ENCODE measurements at places on chromosomes 2 and 18.

- DNase-seq, result peak; percentile 61
Measured at GRCh38 chr2:172972005-172972619, 103.5 kb upstream of the MAP3K20 start.

DNA sequence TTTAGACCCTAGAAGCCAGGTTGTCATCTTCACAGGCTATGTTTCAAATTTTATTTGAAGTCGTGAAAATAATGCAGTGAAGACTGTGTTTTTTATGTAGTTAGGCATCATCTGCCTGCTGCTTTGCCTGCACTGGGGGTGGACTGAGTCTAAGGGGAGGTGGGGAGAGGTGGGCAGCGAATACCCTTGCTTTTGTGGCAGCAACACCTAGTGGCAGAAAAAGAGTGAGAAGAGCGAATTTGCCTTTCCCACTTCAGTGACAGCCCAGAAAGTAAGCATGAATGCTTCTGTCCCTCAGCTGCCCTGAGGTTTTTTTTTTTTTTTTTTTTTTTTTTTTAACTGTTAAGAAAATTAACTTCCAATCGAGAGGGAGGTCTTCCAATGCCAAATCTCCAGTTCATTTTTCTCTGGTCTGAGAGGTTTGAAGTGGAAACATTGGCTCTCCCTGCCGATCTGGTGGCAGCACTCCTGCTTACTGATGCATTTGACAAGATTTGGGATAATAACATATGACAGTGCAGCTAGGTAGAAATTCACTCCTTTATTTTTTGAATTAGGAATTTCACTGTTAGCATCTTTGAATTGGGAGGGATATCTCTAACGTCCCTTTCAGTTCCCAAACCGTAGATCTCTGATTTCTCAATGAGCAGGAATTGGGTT lies 60.3 kb upstream of the LYPD6B start:
- no peak for DNase-seq

GRCh38 chr2:5915881-5916310 lies 223.7 kb downstream of the SOX11 start:
- DNase-seq, result peak; percentile 17

- no peak for DNase-seq
Measured at GRCh38 chr2:63741884-63742579, 99.7 kb upstream of the UGP2 start.

DNA sequence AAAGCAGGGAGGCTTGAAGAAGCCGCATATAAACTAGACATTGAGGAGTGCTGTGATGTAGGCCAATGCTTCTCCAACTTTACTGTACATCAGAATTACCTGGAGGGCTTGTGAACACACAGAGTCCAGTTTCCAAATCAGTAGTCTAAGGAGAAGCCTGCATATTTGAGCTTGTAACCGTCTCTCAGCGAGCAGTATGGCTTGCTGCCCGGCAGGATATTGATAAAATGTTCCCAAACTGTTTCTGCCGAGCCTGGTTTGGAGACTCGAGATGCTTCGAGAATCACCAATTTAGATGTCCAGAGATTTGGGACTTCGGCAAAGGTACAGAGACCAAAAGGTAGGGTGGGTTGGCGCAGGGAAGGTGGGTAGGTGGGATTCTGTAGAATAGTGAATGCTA lies 11.0 kb upstream of the RAB31 start:
- no peak for DNase-seq

DNA sequence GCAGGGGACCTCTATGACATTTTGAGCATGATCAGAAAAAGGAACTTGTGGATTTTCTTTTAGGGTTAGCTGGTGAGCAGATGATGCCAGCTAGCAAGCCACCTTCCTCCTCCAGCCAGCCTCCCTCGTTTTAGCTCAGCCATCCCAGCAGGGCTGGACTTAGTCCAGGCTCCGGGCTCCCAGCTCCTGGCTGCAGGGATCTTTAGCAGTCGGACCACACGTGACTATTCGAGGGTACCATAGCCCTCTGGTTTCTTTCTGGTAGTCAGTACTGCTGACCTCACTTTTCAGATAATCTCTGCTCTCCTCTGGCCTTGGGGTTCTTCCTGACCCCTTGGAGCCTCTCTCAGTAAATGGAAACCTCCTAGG lies 31.8 kb downstream of the NCK2 start:
- DNase-seq, result no peak

- no peak for DNase-seq
Measured at GRCh38 chr2:147989102-147989501, 31.4 kb downstream of the ORC4 start.

- no peak for DNase-seq
Measured at GRCh38 chr2:98149333-98149697, 62.3 kb downstream of the VWA3B start.

DNA sequence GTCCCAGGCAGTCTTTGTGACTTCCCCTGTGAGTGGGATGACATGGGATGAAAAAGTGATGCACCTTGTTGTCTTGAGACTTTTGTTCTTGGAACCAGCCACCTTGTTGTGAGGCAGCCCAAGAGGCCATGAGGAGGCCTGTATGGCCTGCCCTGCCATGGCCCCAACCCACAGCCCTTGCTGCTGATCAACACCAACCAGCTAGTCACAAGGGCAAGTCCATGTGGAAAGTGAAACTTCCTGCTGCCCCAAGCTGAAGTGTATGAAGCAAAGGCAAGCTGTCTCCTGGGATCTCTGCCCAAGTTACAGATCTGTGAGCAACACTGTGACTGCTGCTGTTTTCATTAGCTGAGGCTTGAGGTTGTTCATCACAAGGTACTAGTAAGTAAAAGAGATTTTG lies 21.6 kb downstream of the TMEM18 start:
- no peak for DNase-seq

DNA sequence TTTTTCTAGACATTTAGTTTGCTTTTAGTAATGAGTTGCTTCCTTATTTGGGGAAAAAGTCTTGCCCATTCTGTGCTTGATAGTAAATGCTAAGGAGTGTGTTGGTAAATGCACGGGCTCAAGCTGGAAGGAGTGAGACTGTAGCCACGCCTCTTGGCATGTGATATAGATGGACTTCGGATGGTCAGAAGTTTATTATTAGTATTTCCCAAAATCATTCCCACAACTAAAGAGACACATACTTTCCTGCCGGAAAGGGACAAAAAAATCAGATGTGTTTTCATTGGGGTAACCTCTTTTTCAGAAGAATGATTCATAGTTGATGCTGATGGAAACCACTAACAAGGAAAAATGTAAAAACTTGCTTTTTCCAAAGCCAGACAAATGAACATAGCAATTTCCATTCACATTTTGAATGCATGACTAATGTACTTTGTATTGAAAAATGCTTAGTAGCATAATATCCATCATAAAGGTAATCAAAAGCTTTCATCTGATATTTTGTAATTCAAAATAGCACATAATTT lies 133.2 kb downstream of the ZNF532 start:
- DNase-seq, result no peak

DNA sequence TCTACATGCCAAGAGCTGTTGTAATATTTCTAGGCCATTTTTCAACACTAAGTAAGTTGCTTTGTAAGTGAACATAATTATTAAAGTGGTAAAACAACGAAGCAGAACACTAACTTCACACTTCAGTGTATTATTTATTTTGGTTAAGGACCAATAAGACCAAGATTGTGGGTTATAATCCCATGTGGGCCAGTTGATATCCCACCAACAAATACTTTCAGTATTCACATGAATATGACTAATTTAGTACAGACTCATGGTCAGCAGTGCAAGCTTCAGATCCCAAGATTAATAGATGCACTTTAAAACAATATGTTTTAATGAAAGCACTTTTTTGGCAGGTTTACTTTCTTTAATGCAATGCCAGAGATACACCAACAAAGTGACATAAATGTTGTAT lies 154.3 kb downstream of the LCLAT1 start:
- no peak for DNase-seq

GRCh38 chr18:32879497-32879896 lies 106.7 kb upstream of the KLHL14 start:
- no peak for DNase-seq

- no peak for DNase-seq
Measured at GRCh38 chr2:101873543-101873942, 118.2 kb upstream of the IL1R2 start.

DNA sequence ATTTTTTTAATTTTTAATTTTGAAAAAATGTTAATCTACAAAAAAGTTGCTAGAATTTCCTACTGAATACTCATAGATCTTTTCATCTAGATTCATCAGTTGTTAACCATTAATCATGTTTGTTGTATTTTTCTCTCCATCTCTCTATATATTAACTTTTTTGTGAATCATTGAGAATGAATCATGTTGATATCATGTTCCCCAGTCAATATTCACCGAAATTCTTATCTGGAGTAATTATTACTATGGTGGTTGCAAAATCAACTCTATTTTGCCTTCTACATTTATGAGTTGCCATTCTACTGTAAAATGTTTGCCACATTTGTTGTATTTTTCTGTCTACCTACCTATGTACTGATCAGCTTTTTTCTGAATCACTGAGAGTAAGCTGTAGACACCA lies 154.0 kb downstream of the SPP2 start:
- DNase-seq, result no peak

DNA sequence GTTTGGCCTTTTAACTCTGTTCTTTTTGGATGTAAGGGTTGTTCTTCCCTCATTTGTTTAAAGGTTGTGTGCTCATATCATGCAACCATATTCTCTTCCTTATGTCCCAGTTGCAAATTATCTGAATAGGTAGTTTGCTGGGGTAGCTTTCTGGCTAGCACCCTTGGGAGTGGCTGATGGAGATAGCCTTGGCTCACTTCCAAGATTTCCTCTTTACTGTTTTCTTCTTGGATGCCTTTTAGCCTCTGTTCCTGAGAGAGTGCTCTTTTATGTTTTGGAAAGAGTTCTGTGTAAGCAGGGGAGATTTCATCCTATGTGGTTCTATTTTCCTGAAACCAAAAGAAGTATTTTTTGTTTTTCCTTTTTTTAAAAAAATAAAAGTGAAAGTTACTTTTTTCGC lies 25.4 kb downstream of the USP14 start:
- DNase-seq, result no peak

GRCh38 chr2:61210332-61210981 lies 48.5 kb downstream of the C2orf74 start:
- no peak for DNase-seq

DNA sequence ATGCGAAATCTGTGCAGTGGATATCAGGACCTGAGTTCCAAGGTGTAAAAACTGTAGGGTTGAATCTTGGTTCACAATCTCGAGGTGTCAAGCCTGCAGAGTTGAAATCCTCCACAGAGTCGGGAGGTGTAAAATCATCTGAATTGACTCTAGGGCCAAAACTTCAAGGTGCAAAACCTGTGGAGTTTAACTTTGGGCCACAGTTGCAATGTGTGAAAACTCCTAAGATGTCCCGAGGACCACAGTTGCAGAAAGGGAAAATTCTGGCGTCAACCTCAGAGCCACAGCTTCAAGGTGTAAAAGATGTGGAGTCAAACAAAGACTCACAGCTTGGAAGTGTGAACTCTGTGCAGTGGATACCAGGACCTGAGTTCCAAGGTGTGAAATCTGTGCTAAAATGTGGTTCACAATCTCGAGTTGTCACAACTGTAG lies 9.8 kb upstream of the ZNF512 start:
- no peak for DNase-seq

DNA sequence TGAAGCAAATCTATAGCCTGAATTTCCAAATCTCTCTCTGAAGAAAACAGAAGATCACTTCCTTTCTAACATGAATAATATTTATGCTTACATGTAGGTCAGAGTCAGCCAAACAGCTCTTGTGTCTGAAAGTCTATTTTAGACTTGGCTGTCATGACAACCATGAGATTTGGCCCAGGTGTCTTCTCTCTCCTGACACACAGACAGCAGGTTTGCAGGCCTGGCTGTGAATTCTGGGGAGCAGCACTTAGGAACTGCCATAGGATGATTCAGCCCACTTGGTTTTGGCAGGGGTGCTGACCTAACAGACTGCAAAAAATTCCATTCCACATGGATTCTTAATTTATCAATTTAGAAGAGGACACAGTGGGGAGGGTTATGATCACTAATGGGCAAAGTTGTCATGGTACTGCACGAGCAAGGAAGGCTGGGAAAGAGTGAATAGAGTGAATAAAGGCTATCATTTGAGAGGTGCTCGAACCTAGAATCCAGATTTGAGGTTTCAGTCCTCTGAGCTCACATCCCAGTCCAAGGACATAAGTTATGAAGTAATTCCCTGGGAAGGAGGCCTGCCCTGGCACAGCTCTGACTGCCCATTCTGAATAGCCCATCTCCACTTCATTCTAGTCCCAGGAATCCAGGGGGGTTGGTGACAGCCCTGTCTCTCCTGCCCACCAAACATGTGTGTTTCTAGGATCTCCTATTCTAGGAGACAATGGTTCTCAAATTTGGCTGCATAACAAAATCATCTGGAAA lies 453.9 kb upstream of the TRIB2 start:
- DNase-seq, result no peak

DNA sequence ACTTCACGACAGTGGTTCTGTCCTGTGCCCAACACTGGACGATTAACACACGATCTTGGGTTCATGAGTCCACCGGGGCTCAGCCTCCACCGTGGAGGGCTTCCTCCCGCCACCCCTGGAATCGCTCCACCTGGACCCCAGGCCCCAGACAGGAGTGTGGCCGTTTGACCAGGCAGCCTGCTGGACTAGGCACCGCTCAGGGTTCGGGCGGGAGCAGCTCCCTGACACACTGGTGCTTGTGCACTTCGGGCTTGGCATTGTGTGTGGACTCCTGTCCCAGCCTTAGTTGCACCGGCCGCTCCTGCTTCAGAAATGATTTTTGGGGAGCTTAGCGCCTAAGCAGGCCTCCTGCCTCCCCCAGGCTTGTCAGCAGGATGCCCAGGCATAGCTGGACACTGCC lies 617.4 kb upstream of the SALL3 start:
- DNase-seq, result no peak

GRCh38 chr2:144325086-144325485 lies 194.8 kb downstream of the ZEB2 start:
- peak; percentile 50 for DNase-seq

DNA sequence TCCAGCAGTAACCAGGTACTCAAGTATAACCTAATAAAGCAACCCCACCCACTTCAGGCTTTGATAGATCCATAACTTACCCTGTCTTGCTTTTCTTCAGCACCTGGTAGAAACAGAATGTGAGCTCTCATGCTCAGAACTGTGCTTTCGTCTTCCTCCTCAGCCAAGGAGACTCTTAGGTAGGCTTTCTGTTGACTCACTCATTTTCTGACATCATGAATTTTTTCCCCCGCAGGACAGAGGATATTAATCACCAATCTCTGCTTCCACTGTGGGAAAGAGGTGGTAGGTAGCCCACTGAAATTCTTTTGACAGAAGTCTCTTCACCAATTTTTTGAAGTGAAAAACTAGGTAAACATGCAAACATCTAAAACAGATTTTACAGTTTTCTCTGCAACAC lies 241.2 kb upstream of the KCNJ3 start:
- DNase-seq, result no peak

- DNase-seq, result no peak
Measured at GRCh38 chr2:239271882-239272281, 128.9 kb downstream of the HDAC4 start.

DNA sequence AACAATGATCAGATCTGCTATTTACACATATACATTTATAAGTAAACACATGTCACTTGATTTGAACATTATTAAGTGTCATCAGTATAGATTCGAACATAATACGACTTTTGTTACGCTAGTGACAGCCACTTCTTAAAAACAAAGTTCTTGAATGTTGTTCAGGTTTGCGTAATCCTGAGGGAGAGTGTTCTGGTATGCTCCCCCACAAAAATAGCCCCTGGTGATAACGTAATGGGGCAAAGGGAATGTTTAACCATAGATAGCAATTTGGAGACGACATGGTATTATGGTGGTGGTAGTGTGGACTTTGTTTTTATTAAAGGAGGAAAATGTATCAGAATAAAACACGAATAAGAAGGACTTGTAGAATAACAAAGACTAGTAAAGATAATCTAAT lies 90.6 kb downstream of the PLEKHM3 start:
- DNase-seq, result no peak

Measured in stimulated activated naive CD8-positive, alpha-beta T cell treated with anti-CD3 and anti-CD28 coated beads, Interleukin-15, Interleukin-2, amounts not matched to agents 100 U/mL and 50 U/mL, for 24 hours (primary cell).